Activated B cell treated with CpG ODN at 0.5 μM for 24 hours (primary cell): ENCODE measurements at places on chromosomes 11 and 22.

- no peak for DNase-seq
These were observed 1.9 kb downstream of the KCNJ5 start for GRCh38 chr11:128892866-128893565.

DNA sequence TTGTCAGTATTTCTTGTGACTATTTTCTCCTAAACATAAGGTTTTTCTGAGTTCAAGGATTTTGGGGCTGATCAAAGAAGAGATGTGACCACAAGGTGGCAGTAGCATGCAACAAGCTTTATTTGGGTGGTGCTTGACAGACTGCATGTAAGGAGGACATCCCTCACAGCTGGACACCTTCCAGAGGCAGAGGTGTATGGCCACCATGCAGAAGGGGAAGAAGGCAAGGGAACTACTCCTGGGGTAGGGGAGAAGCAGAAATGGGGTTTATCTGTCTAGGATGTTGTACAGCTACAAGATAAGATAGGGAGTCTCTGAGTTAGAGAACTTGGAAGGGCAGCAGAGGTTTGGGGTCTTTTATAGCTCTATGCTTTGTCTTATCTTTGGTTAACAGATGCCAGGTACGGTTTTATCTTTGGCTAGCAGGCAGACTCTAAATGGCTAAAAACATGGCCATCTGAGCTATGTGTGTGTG is 5.1 kb upstream of the BIRC2 start:
- no peak for DNase-seq

DNA sequence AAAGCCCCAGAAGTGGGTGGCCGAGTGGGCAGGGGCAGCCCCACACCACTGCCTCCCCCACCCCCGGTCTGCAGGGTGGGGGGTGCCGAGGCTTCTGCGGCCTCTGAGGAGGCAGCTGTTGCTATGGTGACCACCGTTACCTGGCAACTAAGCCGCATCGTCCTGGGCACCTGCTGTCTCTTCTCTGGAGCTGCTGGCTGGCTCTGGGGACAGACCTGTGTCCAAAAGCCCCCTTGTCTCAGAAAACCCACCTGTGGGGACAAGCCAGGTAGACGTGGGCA is 79.9 kb upstream of the PRR5 start:
- DNase-seq = no peak

GRCh38 chr22:40367342-40367741 is 3.1 kb upstream of the SGSM3 start:
- DNase-seq = no peak

- no peak for DNase-seq
These were observed 136.4 kb downstream of the CCDC81 start for GRCh38 chr11:86511086-86511551.

- no peak for DNase-seq
These were observed 411 bp upstream of the EXPH5 start for GRCh38 chr11:108593923-108594434.

GRCh38 chr11:34207487-34208180 is 102.2 kb downstream of the NAT10 start:
- no peak for DNase-seq
